ENCODE measurements at places on chromosomes 11 and 22.

DNA sequence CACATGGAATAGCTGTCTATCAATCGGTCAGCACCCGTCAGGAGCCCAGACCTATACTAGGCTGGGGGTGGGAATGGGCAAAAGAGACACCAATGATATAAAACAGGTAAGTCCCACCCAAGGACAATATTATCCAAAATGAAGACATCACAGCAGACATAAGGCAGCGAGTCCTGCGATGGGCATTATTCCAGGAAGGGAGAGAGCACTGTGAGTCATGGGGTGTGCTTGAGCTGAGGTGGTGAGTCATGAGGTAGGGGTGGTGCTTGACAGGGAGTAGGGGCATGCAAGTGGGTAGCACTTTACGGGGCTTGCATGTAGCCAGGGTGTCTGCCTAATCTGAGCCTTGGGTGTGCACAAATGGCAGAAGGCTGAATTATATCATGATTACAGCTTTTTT is 605.0 kb upstream of the CADM1 start:
- DNase-seq, result no peak

- no peak for DNase-seq
Observed at GRCh38 chr11:110472858-110473257, 43.1 kb downstream of the FDX1 start.

DNA sequence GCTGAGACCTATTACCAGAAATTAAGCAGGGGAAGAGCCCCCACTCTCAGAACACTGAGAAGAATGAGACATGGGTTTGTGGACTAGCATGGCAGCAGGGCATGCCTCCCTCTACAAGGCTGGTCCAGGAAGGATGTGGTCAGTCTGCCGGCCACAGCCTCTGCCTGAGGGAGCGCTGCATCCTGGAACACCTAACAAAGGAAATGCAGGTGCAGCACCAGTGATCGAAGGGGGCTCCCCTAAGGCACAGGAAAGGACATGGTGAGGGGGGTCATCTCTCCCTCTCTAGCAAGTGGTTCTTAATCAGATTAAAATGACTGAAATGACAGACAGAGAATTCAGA is 40.6 kb upstream of the ARL14EP start:
- no peak for DNase-seq

- no peak for DNase-seq
Observed at GRCh38 chr11:84518631-84519183, 1108.4 kb downstream of the DLG2 start.

All from activated T-cell treated with anti-CD3 and anti-CD28 coated beads for 4 hours (primary cell).